ENCODE measurements at places on chromosomes 1 and 21. TPM values are rescaled to one million over a fixed set of nuclear protein-coding genes. Genes with fewer than 3 reads are reported as not detected.

Gene OPRD1
- not detected for total RNA-seq

Gene MYOG
- not detected for total RNA-seq

Gene CLCA4
- not detected for total RNA-seq

Gene RCC2
- total RNA-seq: 49.0 TPM

Gene IRF6
- total RNA-seq: not detected

Gene OR2W3
- total RNA-seq: not detected

Gene PDC
- not detected for total RNA-seq

Gene CNR2
- total RNA-seq: not detected

Gene LPAR3
- total RNA-seq: 0.82 TPM
